ENCODE measurements at places on chromosomes 4 and X. TPM values are rescaled to one million over a fixed set of nuclear protein-coding genes. Genes with fewer than 3 reads are reported as not detected.

- DNase-seq = peak; percentile 98
Observed at GRCh38 chr4:38752941-38753806, 29.6 kb downstream of the TLR10 start.

DNA sequence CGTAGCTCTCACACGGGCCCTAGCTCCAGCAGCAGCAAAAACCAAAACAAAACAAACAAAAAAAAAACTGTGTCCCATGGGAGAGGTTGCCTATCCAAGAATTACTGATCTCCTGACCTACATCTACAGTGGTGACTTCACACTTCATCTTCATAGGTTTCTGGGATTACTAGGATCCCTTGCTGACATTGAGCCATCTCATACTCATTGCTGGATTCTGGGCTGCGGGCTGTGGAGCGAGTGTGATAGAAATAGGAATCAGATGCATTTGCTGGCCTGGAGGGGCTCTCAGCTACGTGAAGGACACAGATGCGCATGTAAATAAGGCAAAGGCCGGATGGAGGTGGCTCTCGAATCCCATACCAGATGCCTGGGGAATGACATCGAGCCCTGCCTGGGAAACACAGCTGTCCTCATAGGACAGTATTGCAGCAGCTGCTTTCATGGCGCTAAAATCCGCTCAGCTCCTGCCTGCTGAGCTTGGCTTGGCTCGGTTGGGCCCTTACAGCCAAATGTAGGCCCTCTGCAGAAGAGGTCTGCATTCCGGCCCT, 41.7 kb downstream of the CNGA2 start:
- DNase-seq = no peak

DNA sequence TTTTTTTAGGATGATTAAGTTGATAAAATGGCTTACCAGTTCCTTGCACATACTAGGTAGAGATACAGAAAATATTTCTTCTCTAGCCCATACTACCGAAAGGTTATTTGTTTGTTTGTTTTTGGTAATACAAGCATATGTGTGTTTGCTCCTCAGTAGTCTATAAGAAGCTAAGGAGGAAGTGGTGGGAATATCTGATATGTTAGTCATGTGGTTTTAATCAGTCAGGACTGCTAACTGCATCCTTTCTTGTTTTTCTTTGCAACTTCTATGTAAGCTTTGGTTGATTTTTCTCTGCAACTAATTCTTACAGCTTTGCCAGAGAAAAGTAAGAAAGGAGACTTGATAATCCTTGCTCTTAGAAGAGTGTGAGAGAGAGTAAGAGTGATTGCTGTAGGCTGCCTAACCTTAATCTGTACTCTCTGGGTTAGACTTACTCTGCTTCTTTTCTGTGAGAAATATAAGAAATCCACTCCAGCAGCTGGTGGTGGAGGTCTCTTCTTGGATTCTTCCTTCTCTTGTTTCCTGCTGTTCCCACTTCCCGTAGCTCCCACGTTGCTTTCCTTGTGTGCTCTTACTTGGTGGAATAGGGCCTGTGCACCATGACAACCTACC, 28.3 kb downstream of the SEPTIN11 start:
- DNase-seq = peak; percentile 75

Gene TET2
- total RNA-seq = 6.9 TPM

DNA sequence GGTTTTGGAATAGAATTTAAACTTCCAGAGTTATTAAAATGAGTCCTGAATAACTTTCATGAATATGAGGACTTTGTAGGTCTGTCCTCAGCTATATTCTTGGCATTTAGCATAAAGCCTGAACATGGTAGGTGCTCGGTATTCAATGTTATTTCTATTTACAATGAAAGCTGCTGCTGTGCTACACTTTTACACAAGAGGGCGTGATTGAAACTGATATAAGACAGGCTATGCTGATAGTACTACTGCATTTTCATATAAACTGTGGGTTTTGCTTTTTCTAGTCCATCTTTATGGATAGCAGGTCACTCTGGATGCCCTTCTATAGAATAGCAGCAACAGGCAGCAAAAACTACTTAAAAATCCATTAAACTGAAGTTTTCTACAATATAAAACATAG, 12.3 kb upstream of the GNPDA2 start:
- DNase-seq = no peak

- peak; percentile 98 for DNase-seq
Observed at GRCh38 chr4:145734576-145735346, 54.8 kb downstream of the C4orf51 start.

DNA sequence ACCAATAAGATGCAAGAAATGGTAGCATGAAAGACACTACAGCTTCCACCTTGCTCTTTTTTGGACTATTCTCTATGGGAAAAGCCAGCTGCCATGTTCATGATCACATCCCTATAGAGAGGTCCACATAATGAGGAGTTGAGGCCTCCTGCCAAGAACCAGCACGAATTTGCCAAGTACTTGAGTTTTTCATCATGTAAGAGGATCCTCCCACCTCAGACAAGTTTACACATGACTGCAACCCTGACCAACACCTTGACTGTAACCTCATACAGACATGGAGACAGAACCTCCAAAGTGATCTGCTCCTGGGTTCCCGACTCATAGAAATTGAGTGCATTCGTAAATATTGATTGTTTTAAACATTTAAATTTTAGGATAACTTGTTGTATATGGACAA, 135.2 kb upstream of the TSPAN5 start:
- no peak for DNase-seq

DNA sequence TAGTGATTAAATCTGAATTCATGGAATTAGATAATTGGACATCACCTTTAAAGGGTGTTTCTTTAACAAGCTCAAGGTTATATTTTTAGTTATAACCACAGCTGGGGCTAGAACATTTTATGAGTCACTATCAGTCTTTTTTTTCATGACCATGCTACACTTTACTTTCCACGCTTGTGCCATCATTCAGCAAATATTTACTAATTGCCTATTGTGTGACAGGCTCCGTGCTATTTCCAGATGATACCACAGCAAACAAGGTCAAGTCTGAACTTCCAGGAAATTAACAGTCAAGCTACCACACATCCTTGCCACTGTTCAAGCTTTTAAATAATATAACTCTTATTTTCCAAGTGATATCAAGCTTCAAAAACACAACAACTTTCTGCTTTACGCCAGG, 16.5 kb downstream of the SPANXN3 start:
- DNase-seq = no peak

DNA sequence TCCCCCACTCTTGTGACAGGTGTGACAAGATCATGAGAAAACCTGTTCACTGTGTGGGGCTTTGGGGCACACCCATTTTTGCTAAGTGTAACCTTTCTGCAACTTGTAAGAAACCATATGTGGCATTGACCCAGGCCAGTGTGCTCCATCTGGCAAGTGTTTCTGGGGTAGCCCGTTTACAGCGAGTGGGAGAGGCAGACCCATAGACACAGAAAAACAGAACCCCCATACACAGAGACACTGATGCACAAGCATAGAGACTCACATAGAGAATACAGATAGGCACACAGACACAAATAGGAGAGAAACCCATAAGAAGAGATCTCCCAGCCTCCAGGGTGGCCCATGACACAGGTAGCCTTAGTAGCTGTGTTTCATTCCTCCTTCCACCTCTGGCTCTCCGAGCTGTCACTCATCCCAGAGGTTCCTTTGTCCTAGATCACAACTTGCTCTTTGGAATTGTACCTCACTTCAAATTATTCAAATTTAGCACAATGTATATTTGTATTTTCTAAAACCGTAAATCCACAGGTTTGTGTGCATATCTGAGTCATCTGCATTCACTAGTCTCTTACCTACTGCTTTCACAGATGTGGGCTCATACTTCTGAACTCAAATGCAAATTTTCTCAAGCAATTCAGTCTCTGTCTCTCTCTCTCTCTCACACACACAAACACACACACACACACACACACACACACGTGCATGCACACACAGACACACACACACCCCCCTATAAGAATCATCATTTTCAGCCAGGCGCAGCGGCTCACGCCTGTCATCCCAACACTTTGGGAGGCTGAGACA, 114.4 kb downstream of the SH3KBP1 start:
- peak; percentile 15 for DNase-seq

Gene RNF212
- total RNA-seq = 25.2 TPM

Gene XAGE1A
- not detected for total RNA-seq

DNA sequence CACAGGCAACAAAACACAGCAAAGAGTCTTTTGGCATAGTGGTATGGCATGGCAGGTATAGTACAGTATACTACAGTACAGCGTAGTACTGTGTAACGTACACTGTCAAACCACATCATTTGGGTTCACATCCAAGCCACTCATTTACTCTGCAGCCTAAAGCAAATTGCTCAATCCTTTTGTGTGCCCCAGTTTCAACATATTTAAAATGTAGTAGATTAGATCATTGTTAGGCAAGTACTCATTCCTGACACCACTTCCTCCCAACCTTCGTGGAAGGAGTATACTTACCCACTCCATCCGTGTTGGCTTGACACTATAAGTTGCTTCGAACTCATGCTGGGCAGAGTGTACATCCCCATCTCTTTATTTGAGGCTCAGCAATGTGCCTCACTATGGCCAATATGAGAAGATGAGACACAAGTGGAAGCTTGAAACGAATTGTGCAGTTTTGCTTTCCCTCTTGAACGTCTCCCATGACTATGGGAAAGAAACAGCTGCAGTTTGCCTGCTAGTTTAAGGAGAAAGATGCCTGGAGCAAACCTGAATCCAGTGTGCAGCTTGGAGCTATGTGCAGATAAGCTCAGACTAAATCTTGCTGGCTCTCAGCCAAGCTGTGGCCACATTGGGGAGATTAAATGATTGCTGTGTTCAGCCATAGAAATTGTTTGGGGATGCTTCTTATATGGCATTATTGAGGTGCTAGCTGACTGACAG, 85.7 kb upstream of the TBL1X start:
- DNase-seq = peak; percentile 65

- DNase-seq = peak; percentile 12
Observed at GRCh38 chrX:84339507-84340364, 151.7 kb upstream of the RPS6KA6 start.

DNA sequence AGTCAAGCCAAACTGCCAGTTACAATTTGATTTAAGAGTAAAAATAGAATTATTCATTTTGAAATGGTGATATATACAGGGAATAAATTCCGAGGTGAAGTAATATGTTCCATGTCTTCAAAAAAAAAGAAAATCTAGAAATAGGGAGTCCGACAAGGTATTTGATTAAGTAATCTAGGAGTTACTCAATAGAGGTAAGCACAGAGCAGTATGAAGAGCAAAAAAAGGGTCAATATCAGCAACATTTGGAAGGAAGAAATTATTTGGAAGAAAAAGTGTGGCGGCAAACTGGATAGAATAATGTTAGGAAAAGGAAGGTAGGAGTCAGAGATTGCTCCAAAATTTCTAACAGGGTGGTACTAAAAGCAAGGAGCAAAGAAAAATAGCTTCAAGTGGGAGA, 113.7 kb upstream of the BMP3 start:
- no peak for DNase-seq

- DNase-seq = peak; percentile 55
Observed at GRCh38 chrX:154321594-154321993, 26.0 kb downstream of the TKTL1 start.

Gene MXRA5
- 2.8 TPM for total RNA-seq

Gene SPANXD
- total RNA-seq = 210 TPM

DNA sequence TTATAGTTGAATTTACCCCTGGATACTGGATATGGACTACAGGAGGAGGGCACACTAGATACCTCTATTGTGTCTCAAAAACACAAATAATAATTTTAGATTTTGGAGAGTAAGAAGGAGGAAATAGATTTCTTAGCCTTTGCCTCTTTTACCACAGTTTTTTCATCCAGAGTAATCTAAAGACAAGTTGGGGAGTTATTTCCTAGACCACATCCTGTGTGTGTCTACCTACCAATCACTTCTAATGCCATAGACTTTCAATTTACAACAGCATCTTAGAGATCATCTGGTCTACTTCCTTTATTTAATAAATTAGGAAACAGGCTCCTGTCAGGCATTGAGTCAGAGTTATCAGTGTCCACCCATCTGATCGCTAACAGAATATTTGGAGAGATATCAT, 191.5 kb downstream of the EDA start:
- no peak for DNase-seq

- DNase-seq = peak; percentile 94
Observed at GRCh38 chr4:54661169-54661568, 3.4 kb downstream of the KIT start.

Gene CXorf49
- total RNA-seq = not detected

Gene NUP62CL
- total RNA-seq = not detected

DNA sequence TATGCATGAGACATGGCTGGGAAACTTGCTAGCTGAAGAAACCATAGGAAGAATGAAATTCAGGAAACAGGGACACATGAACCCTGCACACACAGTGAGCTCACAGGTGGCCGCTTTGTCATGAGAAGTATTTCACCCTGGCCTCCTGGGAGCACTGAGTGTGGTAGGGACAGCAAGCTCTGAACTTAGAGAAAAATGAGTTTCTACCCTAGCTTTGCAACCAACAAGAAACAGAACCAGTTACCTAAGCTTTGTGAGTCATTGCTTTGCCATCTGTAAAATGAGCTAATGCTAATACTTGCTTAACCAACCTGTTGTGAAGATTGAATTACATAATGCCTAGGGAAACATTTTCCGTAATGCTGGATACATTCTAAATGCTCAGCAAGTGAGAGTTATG, 206.6 kb upstream of the HS3ST1 start:
- peak; percentile 85 for DNase-seq

DNA sequence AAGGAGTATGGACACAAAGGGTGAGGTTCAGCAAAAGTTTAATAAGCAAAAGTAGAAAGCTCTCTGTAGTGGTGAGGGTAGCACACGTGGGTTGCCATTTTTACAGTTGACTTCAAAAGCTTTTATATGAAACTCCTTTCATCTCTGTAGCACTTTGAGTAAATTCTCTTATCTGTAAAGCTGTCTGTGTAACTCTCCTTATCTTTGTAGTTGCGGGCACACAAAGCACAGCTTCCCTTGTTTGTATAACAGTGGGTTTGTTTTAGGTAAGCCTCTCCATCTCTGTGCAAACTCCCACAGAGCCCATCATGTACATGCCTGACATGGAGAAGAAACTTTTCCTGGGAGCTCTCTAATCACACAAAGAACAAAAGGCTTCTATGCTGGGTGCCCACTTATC, 325.9 kb upstream of the PABPC5 start:
- DNase-seq = no peak

DNA sequence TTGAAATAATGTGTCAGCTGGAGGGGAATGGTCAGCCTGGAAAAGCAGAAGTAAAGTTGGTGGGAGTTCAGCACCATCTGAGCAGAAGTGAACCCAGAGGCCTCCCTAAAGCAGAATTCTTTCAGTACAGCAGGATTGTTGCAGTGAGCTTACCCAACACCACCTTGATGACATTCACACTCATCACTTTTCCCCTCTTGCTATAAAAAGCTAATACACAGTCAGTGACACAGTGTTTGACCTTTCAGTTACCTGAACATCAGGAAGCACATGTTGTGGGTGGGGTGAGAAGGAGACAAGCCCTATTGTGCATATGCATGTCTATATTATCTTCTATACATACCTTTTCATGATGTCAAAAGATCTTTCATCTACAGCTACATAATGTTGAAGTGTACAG, 624.7 kb upstream of the ZFP42 start:
- no peak for DNase-seq

- no peak for DNase-seq
Observed at GRCh38 chrX:632366-633042, 1.9 kb downstream of the SHOX start.

Gene PAGE5
- total RNA-seq = not detected

Gene GJB1
- not detected for total RNA-seq

Data from M059J (cell line).